ENCODE measurements at places on chromosomes 12 and 14. TPM values are rescaled to one million over a fixed set of nuclear protein-coding genes. Genes with fewer than 3 reads are reported as not detected.

- H3K27me3 ChIP-seq: no peaks in the 10 kb centered on the region
- H3K27ac ChIP-seq: no peak overlapping the region
- H3K36me3 ChIP-seq: peaks cover 53% of the 10 kb centered on the region
- H3K4me1 ChIP-seq: peaks cover 32% of the 10 kb centered on the region
- DNase-seq: no peak
- H3K4me3 ChIP-seq: no peak overlapping the region
Measured at GRCh38 chr14:91996948-91997371, 42.9 kb downstream of the TRIP11 start.

- DNase-seq: no peak
- no peaks in the 10 kb centered on the region for H3K36me3 ChIP-seq
- no peaks in the 10 kb centered on the region for H3K4me1 ChIP-seq
- H3K27ac ChIP-seq: no peak overlapping the region
- H3K27me3 ChIP-seq: no peaks in the 10 kb centered on the region
Measured at GRCh38 chr14:59768855-59769375, 101.7 kb downstream of the RTN1 start.

DNA sequence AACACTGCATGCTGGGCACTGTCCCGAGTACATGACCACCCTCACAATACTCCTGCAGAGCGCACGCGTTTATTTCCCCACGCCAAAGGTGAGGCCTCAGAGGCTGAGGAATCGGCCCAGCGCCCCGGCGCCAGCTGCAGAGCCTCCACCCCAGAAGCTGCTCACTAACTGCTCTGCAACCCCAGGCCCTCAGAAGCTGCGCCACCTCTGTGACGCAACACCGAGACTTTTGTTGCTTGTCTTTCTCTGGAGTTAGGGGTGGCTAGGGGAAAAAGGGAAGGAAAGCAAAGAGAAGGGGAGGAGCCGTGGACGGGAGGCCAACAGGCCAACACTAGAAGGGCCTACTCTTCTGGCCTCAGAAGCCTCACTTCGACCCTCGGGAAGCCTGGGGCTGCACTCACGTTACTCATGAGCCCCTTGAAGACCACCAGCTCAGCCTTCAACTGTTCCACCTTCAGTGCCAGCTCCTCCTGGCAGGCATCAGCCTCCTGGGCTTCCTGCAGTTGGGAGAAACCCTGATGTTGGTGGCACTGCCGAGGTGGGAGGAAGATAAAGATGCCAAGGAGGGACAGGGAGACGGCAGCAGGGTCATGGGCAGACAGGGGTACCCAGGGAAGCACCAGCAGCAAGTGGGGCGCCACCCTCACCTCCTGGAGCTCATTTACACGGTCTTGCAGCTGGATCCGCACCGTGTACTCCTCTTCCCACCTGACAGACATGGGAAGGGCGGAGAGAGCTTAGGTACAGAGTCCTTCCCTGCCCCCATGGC, 5.4 kb downstream of the IFFO1 start:
- no peak overlapping the region for H3K4me3 ChIP-seq
- H3K36me3 ChIP-seq: peaks cover 59% of the 10 kb centered on the region
- no peaks in the 10 kb centered on the region for H3K27me3 ChIP-seq
- H3K4me1 ChIP-seq: peaks cover 28% of the 10 kb centered on the region
- no peak for DNase-seq
- H3K27ac ChIP-seq: no peak overlapping the region

DNA sequence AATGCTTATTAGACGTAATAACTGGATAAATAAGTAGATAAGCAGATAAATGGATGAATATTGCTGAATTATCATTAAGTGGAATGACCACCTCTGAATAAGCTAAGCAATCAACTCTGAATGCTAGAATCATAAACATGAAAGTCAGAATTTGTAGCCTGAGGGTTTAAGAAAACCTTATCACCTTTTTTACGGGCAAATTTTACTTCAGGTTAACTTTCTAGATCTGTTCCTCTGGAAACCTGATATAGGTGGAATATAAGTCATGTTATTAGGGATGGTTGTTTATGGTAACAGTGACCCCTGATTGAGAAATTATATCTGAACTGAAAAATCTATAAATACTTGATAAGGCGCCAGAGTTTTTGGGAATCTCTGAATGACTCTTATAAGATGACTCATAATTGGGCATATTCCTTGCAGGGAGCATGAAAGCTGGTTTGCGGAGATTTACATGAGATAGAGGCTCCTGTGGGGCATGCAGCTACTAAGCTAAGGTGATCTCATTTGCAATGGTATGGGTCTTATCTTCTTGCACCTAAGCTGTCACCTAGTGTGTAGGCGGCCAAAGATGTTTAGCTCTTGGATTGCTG, 12.1 kb downstream of the SPX start:
- H3K36me3 ChIP-seq: no peaks in the 10 kb centered on the region
- H3K27ac ChIP-seq: no peak overlapping the region
- H3K4me1 ChIP-seq: peaks cover 14% of the 10 kb centered on the region
- no peak overlapping the region for H3K4me3 ChIP-seq

DNA sequence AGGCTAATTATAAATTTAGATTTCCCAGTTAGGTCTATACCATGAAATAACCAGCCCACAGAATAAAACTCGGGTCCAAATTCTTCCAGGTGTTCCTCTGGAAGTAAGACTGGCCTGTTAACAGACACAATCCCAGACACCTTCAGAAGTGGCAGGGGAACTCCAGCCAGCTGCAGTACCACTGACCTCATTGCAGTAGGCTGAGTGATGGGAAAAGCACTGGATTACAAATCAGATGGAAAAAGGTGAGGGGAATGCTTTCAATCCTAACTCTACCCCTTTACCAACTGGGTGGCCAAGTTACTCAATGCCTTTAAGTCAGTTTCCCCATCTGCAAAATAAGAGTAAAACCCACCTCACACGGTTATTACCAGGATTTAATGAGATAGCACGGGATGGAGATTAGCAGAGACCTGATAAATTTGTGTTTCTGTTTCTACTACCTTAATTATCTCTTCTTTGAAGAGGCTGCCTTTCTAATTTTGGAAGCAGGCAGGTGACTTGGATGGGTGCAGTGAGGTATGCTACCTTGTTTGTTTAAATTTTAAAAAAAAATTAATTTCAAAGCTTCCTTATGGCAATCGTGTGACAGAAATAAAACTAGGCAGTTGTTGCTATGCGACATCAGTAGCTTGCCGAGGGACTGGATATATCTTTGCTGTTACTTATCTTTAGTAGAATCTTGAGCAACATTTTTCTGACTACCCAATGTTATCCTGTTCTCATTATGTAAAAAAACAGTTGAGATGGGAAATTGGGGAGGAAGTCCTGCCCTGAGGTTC, 167.3 kb upstream of the GRIN2B start:
- H3K27ac ChIP-seq: no peak overlapping the region
- no peaks in the 10 kb centered on the region for H3K4me1 ChIP-seq
- no peak overlapping the region for H3K4me3 ChIP-seq
- H3K27me3 ChIP-seq: no peaks in the 10 kb centered on the region

BHLHE41 gene
- total RNA-seq: not detected

GRCh38 chr12:92107621-92108131, 38.0 kb downstream of the BTG1 start:
- H3K27ac ChIP-seq: no peak overlapping the region
- DNase-seq: no peak
- H3K4me1 ChIP-seq: peaks cover 48% of the 10 kb centered on the region
- H3K36me3 ChIP-seq: peaks cover 5% of the 10 kb centered on the region
- no peak overlapping the region for H3K4me3 ChIP-seq

GRCh38 chr12:97752129-97752528, 289.5 kb downstream of the RMST start:
- DNase-seq: no peak
- no peak overlapping the region for H3K4me3 ChIP-seq
- H3K36me3 ChIP-seq: no peaks in the 10 kb centered on the region
- no peak overlapping the region for H3K27ac ChIP-seq
- no peaks in the 10 kb centered on the region for H3K27me3 ChIP-seq

RNF212B gene
- total RNA-seq: not detected

- no peak for DNase-seq
- H3K36me3 ChIP-seq: no peaks in the 10 kb centered on the region
- H3K27me3 ChIP-seq: peaks cover 34% of the 10 kb centered on the region
- H3K4me3 ChIP-seq: no peak overlapping the region
- H3K27ac ChIP-seq: no peak overlapping the region
- no peaks in the 10 kb centered on the region for H3K4me1 ChIP-seq
Measured at GRCh38 chr12:120388691-120389481, 19.9 kb upstream of the MSI1 start.

DNA sequence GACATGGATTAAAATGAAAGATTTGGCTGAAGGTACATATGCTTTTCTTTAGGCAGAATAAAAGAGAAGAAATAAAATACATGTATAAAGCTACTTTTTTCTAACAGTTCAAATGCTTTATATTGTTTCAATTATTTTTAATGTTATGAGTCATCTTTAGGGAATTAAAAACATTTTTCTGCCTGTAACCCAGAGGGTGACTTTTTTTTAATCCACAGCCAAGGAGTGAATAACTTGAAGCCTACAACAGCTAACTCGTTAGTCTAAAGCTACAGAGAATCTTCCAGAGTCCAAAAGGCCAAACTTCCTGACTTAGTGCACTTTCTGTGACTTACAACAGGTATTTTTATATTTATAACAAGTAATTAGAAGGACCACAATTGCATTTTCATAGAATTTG, 151.6 kb downstream of the SEC23A start:
- H3K36me3 ChIP-seq: no peaks in the 10 kb centered on the region
- no peaks in the 10 kb centered on the region for H3K27me3 ChIP-seq

GRCh38 chr12:61538951-61539350, 721.3 kb upstream of the USP15 start:
- DNase-seq: no peak
- H3K4me1 ChIP-seq: no peaks in the 10 kb centered on the region
- H3K4me3 ChIP-seq: no peak overlapping the region
- H3K27ac ChIP-seq: no peak overlapping the region
- no peaks in the 10 kb centered on the region for H3K36me3 ChIP-seq

DNA sequence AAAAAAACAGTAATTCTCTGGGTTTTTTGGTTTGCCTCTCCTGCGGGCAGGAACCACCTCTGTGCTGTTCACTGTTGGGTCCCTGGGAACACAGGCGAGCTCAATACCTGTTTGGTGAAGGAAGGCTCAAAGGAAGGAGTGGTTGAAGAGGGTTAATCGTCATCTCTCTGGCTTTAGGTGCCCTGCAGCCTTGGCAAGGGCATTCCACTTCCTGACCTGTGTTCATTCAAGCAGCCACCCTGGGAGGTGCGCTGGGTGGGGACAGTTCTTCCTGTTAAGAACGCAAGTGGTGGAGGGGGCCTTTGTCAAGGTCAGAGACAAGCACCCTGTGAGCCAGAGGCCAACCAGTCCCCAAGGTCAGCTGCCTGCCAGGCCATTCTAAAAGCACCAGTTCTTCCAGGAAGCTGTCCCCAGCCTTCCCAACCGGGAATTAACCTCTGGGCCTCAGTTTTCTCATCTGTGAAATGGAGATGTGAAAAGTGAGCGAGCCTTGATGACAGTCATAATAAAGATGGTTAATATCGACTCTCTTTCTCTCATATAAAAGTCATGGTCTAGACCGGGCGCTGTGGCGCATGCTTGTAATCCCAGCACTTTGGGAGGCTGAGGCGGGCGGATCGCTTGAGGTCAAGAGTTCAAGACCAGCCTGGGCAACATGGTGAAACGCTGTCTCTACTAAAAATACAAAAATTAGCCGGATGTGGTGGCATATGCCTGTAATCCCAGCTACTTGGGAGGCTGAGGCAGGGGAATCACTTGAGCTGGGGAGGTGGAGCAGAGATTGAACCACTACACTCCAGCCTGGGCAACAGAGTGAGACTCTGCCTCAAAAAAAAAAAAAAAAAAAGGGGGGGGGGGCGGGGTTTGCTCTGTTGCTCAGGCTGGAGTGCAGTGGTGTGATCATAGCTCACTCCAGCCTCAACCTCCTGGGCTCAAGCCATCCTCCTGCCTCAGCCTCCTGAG, 6.1 kb downstream of the RHOF start:
- H3K27me3 ChIP-seq: no peaks in the 10 kb centered on the region
- peaks cover 73% of the 10 kb centered on the region for H3K36me3 ChIP-seq
- peaks cover 67% of the 10 kb centered on the region for H3K4me1 ChIP-seq
- no peak for DNase-seq

DNA sequence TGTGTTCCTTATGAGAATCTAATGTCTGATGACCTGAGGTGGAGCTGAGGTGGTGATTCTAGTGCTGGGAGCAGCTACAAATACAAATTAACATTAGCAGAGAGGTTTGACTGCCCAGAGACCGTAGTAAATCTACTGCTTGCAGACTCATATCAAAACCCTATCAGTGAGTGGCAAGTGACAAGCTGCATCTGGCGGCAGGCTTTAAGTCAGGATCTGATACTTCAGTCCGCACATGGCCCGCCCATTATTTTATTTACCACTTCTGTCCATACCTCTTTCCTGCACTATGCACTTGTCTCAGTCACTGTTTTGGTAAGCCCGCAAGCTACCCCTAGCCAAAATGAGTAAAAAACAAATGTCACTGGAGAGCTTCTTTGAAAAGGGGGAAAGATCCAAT, 11.4 kb downstream of the CEP128 start:
- peaks cover 47% of the 10 kb centered on the region for H3K4me1 ChIP-seq
- H3K27ac ChIP-seq: peak overlapping the region; percentile 53
- DNase-seq: no peak

DNA sequence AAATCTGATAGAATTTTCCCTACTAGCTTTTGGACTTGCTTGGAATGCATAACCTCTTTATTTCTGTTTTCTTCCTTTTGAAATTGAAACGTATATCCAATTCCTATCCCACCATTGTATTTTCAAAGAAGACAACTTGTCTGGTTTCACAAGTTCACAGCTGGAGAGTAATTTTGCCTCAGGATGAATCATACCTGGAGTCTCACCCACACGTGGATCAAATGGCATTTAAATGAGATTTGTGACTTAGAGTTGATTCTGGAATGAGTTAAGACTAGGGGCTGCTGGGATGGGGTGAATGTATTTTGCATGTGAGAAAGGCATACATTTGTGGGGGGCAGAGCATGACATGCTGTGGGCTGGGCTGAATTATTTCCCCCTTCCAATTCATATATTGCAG, 516.5 kb upstream of the MGAT4C start:
- H3K36me3 ChIP-seq: no peaks in the 10 kb centered on the region
- H3K27ac ChIP-seq: no peak overlapping the region
- no peak for DNase-seq
- H3K4me3 ChIP-seq: no peak overlapping the region

DNA sequence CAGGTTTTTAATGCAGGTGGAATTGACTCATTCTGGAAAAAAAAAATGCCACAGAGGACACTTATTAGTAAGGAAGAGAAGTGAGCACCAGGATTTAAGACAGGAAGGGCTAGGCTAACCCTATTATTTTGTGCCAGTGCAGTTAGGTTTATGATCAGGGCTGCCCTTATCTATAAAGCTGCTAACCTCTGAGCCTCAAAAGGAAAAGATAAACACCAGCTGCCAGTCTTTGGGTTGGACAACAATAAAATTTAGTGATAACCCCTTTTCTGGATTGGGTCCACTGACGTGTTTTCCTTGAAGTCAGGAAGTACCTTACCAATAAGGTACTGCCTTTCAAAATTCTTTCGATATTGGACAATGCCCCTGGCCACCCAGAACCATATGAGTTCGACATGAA, 128.9 kb downstream of the NUBPL start:
- no peaks in the 10 kb centered on the region for H3K27me3 ChIP-seq
- H3K4me3 ChIP-seq: no peak overlapping the region
- no peaks in the 10 kb centered on the region for H3K4me1 ChIP-seq
